Left ventricle myocardium inferior (tissue), 1 donor: ENCODE measurements at places on chromosomes 1 and 21. TPM values are rescaled to one million over a fixed set of nuclear protein-coding genes. Genes with fewer than 3 reads are reported as not detected.

- DNase-seq: no peak
Measured at GRCh38 chr1:24704411-24705259, 40.6 kb upstream of the CLIC4 start.

DNA sequence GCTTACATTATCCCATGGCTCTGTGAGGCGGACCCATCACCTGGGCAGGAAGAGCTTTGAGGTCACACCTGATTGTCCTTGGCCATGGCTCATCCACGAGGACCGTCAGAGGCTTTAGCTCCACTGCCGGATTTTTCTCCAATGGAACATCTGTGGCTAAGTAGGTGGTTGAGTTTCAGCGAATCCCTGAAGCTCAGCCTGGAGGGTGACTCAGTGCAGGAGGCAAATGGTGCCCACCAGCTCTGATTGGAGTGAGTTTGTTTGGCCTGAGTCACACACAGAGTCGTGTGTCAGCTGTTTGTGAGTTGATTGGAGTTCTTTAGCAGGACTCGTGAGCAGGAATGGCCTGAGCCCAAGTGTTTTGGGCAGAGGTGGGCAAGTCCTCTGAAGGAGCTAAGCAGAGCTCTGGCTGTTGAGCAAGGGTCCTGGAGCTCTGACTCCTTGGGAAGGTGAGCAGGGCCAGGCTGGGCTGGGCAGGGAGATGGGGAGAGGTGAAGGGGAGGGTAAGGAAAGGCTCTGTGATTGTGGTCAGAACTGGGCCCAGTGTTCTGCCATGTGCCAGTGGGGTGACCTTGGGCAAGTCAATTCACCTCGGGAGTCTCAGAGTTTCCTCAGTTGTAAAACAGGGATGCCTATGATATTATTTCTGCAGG, 2.0 kb downstream of the SLC6A17 start:
- no peak for DNase-seq

DNA sequence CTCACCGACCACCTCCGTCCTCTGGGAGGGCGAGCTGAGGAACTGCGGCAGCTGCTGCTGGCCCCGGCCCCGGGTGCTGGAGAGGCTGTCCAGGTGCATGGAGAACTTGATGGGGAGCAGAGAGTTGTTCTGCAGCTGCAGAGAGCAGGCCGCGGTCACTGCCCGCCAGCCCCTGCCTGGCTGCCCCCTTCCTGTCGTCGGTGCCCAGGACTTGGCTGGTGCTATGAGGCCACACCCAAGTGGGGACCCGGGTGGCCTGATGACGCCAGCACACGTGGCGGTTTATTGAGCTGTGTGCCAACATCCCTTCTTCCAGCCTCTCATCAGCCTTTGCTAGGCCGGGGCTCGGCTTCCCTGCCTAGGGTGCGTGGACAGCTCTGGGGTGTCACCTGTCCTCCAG, 5.3 kb upstream of the TMEM52 start:
- no peak for DNase-seq

- DNase-seq: no peak
Measured at GRCh38 chr21:42212266-42212665, 6.7 kb upstream of the ABCG1 start.

DNA sequence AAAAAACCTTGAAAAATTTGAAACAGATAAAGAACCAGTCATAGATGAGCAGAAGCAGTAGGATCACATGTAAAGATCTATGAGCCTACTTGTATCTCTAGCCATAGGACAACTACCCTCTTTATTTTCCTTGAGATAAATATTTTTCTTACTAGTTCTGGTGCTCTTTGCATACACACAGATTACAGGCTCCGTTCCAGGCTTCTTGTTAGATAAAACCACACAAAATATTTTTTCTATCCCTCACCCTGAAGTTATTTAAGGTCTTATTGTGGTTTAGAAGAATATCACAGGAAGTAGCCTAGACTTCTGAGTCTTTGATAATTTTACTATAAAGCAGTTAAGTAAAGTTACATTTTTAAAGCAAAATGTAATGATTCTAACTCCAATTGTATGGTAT, 512.2 kb downstream of the NEGR1 start:
- no peak for DNase-seq

- peak; percentile 46 for DNase-seq
Measured at GRCh38 chr1:48776393-48777218, at the start of gene BEND5. Gene BEND5 (minus strand): TSS chr1:48776891. CDS start chr1:48776831, 60 bp downstream.

DNA sequence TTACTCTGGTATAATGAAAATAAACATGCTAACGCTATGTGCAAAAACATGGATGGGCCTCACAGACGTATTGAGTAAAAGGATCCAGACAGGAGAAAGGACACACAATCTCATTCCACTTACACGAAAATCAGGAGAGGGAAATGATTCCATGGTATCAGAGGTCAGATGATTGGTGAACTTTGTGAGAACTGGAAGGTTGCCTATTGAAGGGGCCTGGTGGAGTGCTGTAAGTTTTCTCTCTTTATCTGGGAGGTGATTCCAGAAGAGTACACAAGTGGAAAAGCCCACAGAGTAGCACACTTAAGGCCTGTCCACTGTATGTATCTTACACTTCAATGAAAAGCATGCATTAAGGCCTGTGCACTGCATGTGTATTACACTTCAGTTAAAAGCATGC, 9.6 kb downstream of the GSTM2 start:
- DNase-seq: no peak

DNA sequence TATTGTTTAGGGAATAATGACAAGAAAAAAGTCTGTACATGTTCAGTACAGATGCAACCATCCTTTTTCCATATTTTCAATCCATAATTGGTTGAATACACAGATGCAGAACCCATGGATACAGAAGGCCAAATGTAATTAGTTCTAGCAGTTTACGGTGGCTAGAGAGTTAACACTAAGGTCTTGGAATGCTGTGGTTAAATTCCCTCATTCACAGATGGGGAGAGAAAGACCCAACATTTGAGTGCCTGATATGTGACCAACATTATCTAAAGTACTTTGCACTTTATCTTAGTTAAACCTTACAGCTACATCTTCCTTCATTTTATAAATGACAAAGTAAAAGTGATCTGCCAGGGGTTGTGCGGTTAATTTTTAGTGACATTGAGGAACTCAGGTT, 5.3 kb downstream of the SCMH1 start:
- no peak for DNase-seq

The CCNL2 gene
- total RNA-seq: 46.1 TPM

The BCL2L15 gene
- total RNA-seq: not detected

The RGS2 gene
- total RNA-seq: 15.8 TPM

The MAP3K21 gene
- 0.41 TPM for total RNA-seq
